ENCODE measurements at places on chromosomes 1 and 21.

- DNase-seq, result no peak
Observed at GRCh38 chr1:164622068-164622845, 63.3 kb downstream of the PBX1 start.

GRCh38 chr1:56535939-56536338 lies 43.4 kb downstream of the PLPP3 start:
- DNase-seq, result no peak

- DNase-seq, result no peak
Observed at GRCh38 chr1:186142916-186143315, 232.1 kb downstream of the TPR start.

DNA sequence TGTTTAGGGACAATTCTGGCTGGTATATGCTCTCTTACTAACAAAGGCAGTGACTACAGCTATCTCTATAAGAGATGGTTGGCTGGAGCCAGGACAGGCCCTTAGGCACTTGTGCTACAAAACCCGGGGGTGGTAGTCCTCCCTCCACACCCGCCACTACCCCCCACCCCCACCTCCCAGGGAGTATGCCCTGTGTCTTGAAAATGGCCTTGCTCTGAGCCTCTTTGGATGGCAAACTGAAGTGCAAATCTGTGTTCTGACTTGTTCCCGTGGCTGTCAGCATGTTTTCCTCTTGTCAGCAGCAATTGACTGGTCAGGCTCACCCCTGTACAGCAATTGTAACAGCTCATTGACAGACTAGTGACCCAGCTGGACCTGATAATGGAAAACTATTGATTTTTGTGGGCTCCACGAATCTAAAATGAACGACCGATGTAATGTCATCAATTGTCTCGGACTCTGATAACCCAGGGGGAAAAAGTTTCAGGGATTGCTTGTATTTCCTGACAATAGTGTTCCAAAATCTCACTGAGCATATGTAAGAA lies 139.4 kb upstream of the BARHL2 start:
- DNase-seq, result no peak

GRCh38 chr1:95742591-95743089 lies 508.6 kb downstream of the RWDD3 start:
- DNase-seq, result no peak
